NCI-H524 treated with DMSO at 0.1 percent for 48 hours (cell line): ENCODE measurements at places on chromosomes 4 and X.
A peak's percentile ranks its signal among the peaks of the same experiment; 100 is the strongest.

- DNase-seq: no peak
Observed at GRCh38 chr4:30725562-30725961, 5.4 kb downstream of the PCDH7 start.

DNA sequence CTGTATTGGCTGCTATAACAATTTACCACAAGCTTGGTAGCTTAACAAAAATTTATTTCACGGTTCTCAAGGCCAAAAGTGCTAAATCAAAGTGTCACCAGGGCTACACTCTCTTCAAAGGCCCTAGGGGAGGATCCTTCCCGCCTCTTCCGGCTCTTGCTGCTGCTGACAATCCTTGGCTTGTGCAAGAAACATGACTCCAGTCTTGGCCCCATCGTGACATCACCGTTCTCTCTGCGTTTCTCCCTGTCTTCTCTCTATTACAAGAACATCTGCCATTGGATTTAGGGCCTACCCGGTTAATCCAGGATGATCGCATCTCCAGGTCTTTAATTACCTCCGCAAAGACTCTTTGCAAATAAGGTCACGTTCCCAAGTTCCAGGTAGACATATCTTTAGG is 10.4 kb upstream of the CLCN4 start:
- DNase-seq: peak; percentile 94

DNA sequence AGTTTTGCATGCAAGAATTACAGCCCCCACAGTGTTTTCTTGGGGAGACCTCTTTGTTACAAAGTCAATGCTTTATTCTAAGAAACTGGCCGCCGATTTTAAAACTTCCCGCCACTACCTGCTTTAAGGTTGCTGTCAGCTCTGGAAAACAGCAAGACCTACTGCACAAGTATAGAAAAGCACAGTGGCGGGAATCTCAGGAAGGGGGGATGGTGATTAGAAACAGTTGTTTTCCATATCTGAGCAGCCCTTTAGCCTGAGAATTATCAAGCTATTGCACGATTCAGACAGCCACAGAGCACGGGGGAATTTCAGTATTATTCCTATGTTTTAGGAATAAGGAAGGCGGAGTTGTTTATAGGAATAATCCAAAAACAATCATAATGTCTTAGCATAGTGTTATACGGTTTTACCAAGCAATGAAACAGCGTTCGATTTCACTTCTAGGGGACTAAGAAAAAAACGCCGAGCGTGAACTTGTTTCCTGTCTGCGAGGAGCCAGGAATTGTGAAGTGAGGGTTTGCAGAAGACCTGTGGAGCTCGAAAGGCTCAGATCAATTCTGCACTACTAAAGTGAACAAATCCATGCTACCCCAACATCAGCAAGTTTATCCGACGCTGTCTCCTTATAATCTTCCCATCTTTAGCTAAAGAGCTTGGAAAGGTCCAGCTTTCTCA is 81.3 kb downstream of the HMGN5 start:
- DNase-seq: peak; percentile 38

DNA sequence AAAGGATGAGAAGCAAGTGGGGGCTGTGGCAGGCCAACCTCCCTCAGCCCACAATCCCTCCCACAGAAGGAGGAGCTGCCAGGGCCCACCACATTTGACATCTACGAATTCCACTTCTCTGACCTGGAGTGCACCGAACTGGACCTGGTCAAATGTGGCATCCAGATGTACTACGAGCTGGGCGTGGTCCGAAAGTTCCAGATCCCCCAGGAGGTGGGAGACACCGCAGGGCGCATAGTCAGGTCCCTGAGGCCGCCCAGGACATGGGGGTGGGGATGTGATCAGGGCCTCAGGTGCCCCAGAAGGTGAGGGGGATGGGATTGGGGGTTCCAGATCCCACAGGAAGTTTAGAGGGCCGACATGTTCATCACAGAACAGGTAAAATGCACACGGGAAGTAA is 13.7 kb downstream of the ATP5ME start:
- no peak for DNase-seq

GRCh38 chr4:116122124-116122523 is 963.3 kb downstream of the TRAM1L1 start:
- DNase-seq: no peak

- no peak for DNase-seq
Observed at GRCh38 chr4:156560701-156561100, 410.9 kb downstream of the PDGFC start.

GRCh38 chr4:25424539-25425228 is 47.6 kb downstream of the ANAPC4 start:
- DNase-seq: no peak

GRCh38 chr4:147768113-147768512 is 36.2 kb downstream of the ARHGAP10 start:
- no peak for DNase-seq

DNA sequence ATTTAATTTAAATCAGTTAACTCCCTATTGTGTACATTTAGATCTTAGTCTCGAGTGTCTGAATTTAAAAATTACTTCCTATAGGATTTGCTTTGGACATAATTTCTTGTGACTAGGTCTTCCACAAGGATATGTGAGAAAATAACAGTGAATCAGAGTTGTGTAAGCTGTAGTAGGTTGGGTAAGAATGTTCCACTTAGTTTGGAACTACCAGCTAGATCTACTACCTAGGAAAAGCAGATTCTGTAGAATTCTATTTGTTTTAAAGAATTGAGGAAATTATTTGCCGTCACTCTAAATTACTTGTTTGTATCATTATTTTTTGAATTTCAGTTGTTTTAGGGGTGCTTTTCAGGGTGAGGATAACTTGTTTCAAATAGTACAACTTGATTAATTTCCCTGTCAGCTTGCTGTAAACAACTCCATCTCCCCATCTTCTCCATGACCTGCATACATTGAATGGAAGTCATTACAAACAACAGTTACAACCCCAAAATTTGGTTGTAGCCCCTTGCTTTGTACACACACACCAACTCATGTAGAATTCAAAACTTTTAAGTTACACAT is 1.3 kb downstream of the MTHFD2L start:
- no peak for DNase-seq

GRCh38 chr4:54254915-54255246 is 25.8 kb downstream of the PDGFRA start:
- DNase-seq: no peak

- no peak for DNase-seq
Observed at GRCh38 chrX:15576019-15576418, 24.7 kb downstream of the ACE2 start.

DNA sequence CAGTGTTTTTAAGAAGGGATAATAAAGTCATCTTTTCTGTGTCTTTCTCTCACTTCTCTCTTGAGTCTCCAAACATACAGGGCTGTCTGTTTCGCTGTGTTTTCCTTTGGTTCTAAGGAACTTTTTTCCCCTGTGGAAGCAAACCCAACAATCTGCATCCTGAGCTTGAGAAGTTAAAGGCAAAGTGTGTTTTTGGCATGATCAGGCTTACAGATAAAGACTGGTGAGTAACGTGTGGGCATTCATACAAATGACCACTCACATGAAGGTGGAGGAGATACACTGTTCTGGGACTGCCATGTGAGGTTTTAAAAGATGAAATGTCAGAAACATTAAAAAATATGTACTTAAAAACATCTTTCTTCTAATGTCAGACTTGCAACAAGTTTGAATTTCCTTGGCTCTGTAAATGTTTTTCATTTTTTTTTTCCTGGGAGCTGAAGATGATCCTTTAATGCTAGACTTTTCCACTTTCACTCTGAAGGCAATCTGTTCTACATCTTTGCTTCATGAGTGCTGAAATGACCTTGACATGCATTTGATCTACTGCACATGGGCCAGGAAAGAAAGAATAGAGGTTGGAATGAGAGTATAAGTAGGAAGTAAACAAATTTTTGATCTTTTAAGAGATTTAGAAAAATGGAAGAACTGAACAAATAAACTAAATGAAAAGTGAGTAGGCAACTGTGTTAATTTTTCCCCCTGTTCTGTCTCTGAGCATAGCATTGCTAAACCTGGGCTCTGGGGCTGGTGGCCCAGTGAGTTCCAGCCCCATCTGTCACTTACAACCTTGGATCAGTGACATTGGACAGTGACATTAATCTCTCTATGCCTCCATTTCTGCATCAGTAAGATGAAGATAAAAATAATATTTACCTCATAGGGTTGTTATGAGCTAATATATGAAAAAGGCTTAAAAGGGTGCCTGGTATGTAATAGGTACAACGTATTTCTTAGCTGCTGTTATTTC is 151.1 kb upstream of the TBC1D9 start:
- DNase-seq: no peak

GRCh38 chr4:183589461-183590099 is 69.4 kb downstream of the RWDD4 start:
- no peak for DNase-seq

- no peak for DNase-seq
Observed at GRCh38 chr4:145722561-145722960, 42.6 kb downstream of the C4orf51 start.

DNA sequence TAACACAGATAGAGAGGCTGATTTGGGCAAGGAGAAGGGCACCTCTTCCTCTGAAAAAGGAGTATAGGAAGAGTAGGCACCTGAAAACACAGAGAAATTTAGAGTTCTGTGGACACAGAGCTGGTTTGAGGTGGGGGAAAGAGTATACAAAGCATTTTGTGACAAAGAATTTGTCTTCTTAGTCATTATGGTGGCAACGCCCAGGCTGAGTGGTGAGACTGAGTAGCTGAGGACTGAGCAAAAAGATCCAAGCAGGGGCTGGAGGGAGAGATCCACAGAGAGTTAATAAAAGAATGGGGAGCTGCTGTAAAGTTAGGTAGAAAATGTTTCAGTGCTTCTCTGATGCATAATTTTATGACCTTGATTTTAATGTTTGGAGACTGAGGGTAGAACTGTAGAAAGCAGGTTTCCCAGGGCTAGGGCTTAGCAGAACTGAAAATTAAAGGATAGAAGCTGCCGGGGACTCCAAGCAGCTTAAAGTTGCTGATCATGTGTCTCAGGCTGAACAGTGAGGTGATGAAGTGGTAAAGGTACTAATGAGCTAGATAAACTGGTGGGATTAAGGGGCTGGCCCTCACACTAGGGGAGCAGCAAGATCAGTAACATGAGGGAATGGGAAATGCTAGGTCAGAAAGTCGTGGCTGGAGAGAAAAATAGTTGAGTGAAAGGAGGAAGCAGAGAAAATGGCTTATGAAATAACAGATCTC is 118.9 kb downstream of the CEP44 start:
- no peak for DNase-seq

DNA sequence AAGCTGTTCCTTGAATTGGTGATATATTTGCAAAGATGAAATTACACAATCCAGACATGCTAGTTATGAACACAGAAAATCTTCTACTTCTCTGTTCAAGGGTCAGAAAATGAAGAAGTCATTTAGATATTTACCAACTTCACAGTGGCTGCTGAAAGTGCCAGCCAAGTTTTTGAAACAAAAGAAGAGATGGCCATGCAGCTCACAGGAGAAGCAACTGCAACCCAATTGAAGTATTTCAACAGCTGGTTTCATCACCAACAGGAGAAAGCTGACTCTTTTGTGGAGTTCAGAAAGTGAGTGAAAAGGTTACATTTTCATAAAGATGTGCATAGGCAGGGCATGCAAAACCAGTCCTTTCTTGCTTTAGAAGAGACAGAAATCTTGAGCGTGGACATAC is 70.1 kb upstream of the LSM6 start:
- DNase-seq: no peak

- no peak for DNase-seq
Observed at GRCh38 chr4:20084488-20084887, 167.2 kb upstream of the SLIT2 start.

DNA sequence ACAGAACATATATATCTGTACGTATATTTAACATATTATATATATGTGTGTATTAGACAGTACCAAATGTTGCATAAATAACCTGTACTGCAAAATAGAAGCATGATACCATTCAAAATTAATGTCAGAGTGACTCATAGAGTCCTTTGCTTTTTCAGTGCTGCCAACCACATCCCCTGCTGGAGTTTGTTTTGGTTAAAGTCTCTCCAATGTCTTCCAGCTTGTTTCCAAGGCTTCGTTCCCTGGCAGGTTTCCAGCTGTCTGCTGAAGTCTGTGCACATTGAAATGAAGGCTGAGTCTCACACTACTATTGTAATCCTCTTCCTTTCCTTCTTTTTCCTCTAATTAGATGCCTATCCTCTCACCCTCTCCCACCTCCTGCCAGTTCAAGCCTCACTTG is 14.9 kb downstream of the NRK start:
- no peak for DNase-seq

- DNase-seq: no peak
Observed at GRCh38 chr4:175504318-175504717, 307.7 kb downstream of the GPM6A start.

- no peak for DNase-seq
Observed at GRCh38 chr4:55125087-55125721, at the start of gene KDR. KDR (minus strand) TSS chr4:55125595; CDS start chr4:55125293, 302 bp downstream.

GRCh38 chr4:9875516-9875915 is 94.1 kb downstream of the DRD5 start:
- DNase-seq: no peak

GRCh38 chrX:110268395-110268794 is 49.5 kb downstream of the AMMECR1 start:
- no peak for DNase-seq

GRCh38 chrX:42085836-42086235 is 162.5 kb upstream of the CASK start:
- DNase-seq: no peak

DNA sequence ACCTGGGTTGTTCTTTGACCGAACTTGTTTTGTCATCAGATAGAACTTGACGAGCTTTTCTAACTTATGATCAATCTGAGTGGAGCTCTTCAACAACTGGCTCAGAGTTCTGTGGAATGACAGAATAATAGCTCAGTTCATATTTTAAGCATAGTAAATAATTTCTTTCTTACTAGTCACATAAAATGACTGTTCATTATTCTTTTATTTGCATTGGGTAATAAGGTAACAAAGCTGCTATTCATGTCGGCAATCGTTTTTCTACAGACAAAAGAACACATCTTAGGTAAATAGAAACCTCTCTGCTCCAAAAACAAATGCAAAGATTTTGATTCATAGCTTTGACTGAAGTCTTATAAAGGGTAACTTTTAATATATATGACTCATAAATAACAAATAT is 57.3 kb upstream of the CXCL8 start:
- no peak for DNase-seq

DNA sequence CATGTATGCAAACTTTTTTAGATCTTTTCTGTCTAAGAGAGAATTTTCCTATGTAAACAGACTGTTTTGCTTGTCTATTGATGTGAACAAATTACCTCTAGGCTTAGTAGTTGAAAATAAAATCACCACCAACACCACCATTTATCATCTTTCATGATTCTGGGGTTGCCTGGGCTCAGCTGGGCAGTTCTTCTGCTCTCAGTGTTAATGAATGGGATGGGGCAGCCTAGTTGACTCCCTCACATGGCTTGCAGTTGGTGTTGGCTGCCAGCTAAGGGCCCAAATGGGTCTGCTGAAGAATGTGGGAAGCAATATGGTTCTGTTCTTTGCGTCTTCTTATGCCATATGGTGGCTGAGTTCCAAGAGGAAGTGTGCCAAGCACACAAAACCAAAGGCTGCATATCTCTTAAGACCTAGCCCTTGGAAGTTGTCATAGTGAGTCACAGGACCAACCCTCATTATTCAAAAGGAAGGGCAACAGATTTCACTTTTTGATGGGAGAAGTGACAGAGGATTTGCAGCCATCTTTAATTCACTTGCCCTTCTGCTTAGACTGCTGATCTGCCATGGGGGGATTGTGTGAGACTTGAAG is 17.9 kb downstream of the REELD1 start:
- DNase-seq: no peak

GRCh38 chrX:65578346-65578745 is 43.8 kb upstream of the LAS1L start:
- DNase-seq: no peak

- no peak for DNase-seq
Observed at GRCh38 chr4:92825791-92826190, 522.0 kb downstream of the GRID2 start.
